Stimulated activated CD8-positive, alpha-beta memory T cell treated with anti-CD3 and anti-CD28 coated beads, Interleukin-4, amount 100 ng/mL, for 1 hour (primary cell): ENCODE measurements at places on chromosomes 6 and 20.

- DNase-seq = no peak
Measured at GRCh38 chr6:11294228-11294627, 61.8 kb upstream of the NEDD9 start.

DNA sequence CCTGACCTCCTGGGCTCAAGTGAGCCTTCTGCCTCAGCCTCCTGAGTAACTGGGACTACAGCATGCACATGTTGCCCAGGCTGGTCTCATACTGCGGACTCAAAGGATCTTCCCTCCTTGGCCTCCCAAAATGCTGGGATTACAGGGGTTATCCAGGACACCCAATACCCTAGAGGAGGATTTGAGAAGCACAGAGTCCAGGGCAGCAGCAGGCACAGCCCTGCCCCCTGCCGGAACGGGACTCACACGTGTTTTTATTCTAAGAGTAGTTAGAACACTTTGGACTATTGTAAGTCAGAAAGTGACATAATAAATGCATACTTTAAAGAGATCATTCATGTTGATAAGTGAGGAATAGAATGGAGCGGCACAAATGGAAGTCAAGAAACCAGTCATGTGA is 80.2 kb downstream of the C6orf118 start:
- no peak for DNase-seq

GRCh38 chr20:35669681-35670080 is 5.0 kb upstream of the CPNE1 start:
- no peak for DNase-seq

DNA sequence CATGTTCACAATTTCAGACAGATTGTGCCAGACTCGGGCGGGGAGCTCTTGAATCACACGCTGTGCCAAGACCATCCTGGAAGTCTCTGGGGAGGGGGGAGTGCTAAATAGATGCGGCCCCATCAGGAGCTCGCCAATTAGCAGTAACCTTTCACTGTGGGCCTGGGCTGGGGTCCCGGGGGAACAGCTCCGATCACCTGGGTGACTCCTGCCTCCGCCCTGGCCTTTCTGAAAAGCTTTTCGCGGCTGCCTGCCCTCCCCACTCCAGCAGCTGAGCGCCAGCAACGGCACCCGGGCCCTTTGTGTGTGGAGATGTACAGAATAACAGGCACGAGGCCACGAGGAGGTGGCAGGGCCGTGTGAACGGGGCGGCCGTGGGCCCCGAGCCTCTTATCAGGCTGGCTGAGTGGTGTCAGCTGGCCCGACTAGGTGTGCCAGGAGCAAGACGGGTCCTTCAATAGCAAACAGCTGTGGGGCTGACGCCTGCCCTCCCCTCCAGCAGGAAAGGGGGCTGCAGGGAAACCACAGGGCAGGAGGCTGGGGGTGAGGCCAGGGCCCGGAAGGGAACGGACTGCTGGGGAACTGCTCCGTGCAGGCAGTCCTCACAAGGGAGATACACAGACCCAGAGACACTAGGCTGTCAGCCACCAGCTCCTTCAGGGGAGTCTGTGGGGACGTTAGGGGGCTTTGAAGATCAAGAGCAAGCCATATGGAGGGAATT is 56.8 kb downstream of the NOL4L start:
- no peak for DNase-seq

- DNase-seq = no peak
Measured at GRCh38 chr6:147990159-147990558, 352.5 kb upstream of the SASH1 start.

DNA sequence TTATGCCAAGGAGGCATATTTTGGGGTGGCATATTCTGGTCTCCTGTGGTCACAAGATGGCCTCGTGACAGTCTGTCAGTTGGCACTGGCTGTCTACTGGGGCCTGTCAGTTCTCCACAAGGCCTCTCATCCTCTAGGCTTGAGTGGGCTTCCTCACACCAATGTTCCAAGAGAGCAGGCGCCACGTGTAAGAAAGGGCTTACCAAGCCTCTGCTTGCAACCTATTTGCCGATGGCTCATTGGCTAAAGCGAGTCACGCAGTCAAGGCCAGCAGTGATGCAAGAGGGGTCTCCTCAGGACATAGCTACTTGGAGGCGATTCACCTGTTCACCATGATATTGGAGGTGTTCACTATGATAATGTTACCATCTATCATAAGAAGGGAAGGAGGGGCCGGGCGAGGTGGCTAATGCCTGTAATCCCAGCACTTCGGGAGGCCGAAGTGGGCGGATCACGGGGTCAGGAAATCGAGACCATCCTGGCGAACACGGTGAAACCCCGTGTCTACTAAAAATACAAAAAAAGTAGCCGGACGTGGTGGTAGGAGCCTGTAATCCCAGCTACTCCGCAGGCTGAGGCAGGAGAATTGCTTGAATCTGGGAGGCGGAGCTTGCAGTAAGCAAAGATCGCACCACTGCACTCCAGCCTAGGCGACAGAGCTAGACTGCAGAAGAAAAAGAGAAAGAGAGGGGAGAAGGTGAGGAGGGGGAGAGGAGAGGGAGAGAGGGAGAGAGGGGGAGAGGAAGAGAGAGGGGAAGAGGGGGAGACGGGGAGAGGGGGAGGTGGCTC is 35.3 kb downstream of the C6orf52 start:
- DNase-seq = no peak

DNA sequence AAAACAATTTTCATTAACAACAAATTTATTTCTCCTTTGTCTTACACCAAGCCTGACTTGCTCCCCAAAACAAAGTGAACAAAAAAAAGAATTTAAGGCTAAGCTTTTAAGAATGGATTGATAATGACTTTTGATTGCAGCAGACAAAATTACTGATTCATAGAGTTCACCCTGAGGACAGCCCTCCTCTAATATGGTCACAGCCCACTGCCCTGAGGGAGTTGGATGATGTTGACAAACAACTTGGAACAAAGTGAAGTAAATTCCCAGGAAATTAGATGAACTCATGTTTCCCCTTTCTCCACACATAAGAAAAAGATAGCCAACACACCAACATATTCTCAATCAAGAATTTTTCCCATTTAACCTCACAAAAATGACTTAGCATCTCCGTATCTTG is 7.7 kb upstream of the ISM1 start:
- no peak for DNase-seq
